RPMI8226 (cell line): ENCODE measurements at places on chromosomes 3 and 15.

GRCh38 chr3:101379658-101380376, 59.4 kb upstream of the IMPG2 start:
- peak; percentile 61 for DNase-seq

DNA sequence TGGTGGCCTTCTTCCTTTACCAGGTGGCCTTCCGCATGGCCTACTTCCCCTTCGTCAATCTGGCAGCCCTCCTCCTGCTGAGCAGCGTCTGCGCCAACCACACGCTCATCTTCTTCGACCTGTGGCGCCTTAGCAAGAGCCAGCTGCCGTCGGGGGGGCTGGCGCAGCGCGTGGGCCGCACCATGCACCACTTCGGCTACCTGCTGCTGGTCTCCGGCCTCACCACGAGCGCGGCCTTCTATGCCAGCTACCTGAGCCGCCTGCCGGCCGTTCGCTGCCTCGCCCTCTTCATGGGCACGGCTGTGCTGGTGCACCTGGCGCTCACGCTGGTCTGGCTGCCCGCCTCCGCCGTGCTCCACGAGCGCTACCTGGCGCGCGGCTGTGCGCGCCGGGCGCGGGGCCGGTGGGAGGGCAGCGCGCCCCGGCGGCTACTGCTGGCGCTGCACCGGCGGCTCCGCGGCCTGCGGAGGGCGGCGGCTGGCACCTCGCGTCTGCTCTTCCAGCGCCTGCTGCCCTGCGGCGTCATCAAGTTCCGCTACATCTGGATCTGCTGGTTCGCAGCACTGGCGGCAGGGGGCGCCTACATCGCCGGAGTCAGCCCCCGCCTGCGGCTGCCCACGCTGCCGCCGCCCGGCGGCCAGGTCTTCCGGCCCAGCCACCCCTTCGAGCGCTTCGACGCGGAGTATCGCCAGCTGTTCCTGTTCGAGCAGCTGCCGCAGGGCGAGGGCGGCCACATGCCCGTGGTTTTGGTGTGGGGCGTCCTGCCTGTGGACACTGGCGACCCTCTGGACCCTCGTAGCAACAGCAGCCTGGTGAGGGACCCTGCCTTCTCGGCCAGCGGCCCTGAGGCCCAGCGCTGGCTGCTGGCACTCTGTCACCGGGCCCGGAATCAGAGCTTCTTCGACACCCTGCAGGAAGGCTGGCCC, 9.9 kb downstream of the DISP2 start:
- peak; percentile 93 for DNase-seq

DNA sequence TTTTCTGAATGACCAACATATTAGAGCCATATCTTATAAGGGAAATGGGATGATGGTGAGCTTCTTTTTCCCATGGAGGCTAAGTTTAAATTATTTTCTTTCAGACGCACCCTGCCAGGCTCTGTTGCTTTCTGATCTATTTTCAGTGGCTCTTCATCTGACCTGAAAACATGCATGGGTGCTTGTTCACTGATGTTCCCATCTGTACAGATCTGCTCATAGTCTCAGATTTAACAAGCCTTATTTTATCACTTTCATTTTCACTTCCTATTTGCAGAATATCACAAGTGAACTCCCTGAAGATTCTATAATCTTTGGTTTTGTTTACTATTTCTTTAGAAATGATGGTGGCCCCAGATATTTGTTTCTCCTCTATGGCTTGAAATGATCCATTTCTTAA, 31.1 kb upstream of the SUCLG2 start:
- DNase-seq, result peak; percentile 45

GRCh38 chr3:117489663-117490079, 780.1 kb downstream of the TUSC7 start:
- no peak for DNase-seq

GRCh38 chr3:154148541-154148940, 27.4 kb downstream of the ARHGEF26 start:
- no peak for DNase-seq

DNA sequence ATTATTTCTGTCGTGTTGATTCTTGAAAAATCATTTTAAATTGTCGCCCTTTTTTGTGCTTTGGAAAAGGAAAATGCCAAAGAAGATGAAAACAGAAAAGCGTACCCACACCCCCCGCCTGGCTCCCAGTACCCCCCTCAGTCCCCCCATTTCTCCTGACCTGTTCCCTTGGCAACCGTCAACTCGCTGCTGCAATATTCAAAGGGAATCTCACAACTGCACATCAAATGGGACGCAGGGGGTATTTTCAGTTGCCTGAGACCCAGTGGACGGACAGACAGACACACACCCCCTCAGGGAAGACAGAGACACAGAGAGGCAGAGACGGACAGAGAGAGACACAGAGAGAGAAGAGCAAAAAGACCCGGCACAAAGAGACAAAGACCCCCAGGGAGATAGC, 83.5 kb upstream of the PRR20G start:
- no peak for DNase-seq

- peak; percentile 47 for DNase-seq
Observed at GRCh38 chr3:79521221-79521848, 246.5 kb downstream of the ROBO1 start.

- DNase-seq, result no peak
Observed at GRCh38 chr15:58559904-58560588, 128.3 kb downstream of the LIPC start.

GRCh38 chr3:129688271-129688895, 81.9 kb upstream of the PLXND1 start:
- DNase-seq, result no peak

DNA sequence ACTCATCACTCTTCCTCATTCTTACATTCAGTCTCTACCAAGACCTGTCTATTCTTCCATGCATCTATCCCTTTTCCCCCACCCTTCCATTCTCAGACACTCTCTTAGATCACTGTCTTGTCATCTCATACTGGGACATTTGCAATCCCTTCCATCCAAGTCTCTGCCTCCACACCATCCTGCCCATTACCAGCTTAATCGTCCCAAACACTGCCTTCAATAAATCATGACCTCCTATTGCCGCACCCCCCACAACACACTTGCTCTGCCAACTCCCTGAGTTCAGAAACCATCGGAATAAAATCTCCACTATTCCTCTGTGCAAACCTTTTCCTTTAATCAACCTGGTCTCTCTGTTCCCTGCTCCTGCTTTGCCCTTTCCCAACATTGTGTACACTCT, 18.9 kb downstream of the MYH15 start:
- no peak for DNase-seq

DNA sequence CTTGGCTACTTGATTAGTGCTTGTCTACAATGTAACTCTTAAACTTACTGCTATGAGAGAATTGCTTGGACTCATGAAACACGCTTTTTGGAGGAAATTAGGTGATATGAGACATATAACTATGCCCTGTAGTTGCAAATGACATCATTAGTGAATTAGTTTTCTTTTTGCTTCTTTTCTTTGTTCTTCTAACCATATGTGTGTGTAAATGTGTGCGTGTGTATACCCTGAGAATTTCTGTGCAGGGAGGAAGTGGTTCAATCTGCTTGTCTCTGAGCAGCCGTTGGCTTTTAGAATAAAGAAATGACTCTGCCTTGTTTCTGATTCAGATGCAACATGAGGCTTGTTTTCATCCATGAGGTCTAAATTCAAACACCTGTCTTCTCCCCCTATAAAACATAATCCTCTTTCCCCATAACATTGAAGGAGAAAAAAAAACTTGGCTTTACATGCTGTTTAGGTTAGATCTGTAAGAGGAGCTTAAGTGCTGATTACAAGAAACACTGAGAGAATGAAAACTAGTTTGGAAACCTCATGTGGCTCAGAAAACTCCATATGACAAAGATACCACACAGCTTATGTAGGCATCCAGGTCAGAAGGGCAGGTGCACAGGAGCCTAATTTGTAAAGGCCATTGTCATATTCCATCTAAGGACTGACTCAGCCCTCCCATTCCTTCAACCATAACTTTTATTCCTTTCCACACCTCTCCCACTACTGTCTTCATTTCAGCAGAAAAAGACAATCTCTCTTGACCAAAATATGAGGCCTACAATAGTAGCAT, 30.5 kb upstream of the BLM start:
- DNase-seq, result peak; percentile 42

DNA sequence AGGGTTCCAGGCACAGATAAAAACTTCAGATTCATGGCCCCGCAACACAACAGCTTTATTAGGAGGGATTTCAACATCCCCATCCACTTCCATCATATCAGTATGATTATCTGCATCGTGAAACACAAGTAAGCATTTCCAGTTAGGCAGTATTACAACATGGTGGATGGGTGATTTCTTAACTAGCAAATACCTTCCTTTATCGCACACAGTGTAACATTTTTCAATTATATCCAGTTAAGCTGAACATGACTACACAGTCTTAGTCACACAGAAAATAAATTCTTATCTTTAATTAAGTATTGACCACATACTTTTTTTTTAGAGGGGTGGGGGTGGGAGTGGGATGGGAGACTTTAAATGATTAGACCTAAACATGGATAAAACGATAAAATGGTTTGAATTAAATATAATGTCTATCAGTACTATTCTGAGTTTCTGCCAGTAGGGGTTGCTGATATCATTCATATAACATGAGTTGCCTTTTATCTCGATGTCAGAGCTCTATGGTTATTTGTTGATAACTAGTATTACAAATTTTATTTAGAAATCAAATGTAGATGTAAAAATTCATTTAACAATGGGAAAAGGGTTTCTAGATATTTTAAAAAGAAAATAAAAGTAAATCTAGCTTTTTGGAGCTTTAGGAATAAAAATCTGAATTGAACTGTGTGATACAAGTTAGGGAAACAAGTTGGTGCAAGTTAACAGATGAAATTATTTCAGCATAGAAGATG, 146.6 kb downstream of the TBL1XR1 start:
- DNase-seq, result peak; percentile 59

GRCh38 chr3:194287977-194288706, 63.0 kb downstream of the CPN2 start:
- DNase-seq, result no peak

- peak; percentile 71 for DNase-seq
Observed at GRCh38 chr3:56783644-56784447, 17.9 kb downstream of the ARHGEF3 start.

GRCh38 chr3:127734754-127735473, 62.2 kb downstream of the ABTB1 start:
- peak; percentile 65 for DNase-seq

DNA sequence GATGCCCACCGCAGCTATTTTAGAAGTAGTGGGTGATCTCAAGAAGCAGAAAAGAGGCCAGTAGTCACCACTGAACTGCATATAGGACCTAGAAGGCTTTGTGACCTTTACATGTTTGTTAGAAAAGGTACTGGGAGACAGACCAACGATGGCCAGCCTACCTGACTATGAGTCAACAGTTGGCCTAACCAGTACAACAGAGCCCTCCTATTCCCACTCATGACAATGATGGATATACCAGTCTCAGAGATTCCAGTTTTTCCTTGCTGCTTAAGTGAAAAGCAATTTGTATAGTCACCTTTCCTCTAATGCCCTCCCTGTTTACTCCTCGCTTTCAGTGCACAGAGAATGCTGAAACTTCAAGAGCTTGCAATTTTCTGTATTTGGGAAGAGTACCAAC, 86.6 kb upstream of the PPIB start:
- DNase-seq, result no peak

DNA sequence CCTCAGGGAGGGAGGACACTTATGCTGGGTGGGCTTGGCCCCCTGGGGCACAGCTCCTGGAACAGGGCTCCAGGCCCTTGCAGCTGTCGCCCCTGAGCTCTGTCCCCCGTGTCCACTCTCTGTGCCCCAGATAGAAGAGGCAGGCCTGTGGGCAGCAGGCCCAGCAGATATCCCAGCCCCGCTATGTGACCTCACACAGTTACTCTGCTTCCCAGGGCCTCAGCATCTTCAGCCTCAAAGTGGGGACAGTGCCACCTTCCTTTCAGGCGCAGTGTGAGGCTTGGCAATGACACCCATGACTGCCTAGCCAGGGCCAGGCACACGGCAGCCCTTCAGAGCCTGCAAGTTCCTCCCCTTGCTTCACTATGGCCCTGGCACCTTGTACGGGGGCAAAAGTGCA, 98.4 kb downstream of the IQSEC1 start:
- DNase-seq, result no peak

- peak; percentile 53 for DNase-seq
Observed at GRCh38 chr3:33439546-33440327, 468 bp downstream of the UBP1 start.

- peak; percentile 27 for DNase-seq
Observed at GRCh38 chr15:62059108-62059815, 985 bp downstream of the VPS13C start.

- DNase-seq, result no peak
Observed at GRCh38 chr3:101182734-101183133, 137.6 kb downstream of the IMPG2 start.

GRCh38 chr3:129022114-129023007, 21.3 kb downstream of the EFCC1 start:
- no peak for DNase-seq

- no peak for DNase-seq
Observed at GRCh38 chr3:9864200-9864927, 15.7 kb downstream of the CIDEC start.

DNA sequence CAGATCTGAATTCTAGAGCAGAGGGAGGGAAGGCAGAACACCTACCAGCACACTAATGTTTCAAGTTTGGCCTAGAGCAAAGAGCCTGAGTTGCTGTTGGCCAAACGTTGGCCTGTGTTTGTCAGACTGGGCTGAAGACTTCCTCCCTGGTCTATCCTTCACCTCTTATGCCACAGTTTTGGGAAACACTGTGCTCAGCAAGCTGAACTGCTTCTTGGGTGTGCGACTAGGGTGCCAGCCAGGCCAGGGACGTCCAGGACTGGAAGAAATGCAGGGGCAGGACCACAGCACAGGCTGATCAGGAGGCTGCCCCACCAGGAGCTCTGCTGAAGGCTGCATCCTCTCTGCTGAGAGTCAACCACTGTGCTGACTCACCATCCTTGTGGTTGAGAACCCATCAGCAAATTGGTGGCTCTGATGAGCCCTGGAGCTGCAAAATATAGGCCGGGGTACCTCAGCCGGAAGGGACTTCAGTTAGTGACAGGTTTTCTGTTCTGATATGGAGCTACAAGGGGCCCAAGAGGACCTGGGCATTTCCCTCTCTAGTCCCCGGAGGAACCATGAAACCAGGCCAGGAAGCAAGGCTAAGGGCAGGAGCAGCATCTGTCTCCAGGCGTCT, 131.6 kb upstream of the RASGRP1 start:
- DNase-seq, result peak; percentile 55

DNA sequence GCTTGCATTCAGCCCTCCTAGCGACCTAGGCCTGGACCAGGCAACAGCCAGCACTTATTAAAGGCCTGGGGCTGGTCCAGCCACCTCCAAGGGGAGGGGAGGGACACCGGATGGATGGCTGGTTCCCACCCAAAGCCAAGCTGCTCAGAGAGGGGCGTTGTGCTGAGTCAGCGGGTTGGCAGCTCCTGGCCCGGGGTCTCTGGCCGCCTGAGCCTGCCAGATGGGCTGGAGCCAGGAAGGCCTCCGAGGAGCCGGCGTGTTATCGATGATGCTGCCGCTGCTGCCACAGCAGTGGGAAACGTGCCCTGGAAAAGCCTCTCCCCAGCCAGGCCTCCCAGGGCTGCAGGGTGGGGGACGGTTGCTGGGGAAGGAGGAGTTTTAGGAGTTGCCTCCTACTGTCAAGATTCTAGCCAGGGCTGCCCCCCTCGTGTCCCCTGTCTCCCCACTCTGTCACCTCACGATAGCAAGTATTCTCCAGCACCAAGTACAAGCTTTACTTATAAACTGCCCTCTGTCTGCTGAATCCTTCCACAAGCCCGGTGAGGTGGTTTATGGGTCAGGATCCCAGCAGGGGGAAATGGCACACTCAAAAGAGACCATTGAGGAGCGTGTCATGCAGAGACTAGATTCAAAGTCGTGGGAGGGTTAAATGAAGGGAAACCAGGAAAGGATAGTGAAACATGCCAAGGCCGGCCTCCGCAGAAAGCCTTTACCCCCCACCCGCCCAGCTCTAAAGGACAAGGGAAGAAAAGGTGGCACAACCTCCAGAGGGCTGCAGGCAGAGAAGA, 43.2 kb upstream of the TSEN2 start:
- DNase-seq, result no peak
